Right ventricle myocardium superior (tissue), 1 donor: ENCODE measurements at places on chromosomes 7 and 10.

DNA sequence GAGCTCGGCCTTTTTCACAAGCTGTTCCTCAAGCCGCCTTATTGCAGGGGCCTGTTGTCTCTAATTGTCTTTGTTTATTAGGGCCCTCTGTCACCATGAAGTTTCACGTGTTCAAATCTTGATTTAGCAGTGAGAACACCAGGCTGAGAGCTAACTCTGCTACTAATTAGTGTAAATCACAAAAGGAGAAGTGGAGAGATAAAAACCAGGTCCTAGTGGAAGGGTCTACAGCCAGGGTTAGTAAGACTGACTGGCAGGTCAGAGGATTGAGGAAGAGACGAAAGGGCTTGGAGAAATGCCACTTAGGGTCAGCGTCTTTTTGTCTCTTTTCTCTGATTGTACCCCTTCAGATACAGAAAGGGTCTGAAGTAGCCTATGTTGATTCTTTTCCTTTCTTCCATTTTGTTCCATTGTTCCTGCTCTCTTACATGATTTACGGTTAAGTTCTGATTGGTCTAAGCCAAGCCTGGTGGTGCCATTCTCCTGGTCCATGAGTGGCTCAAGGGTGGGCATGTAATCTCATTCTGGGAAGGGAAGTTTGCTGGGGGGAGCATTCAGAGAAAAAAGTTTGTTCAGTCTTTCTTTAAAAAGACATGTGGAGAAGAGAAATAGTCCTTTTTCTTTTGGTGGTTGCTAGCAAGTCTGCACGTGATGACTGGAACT is 21.3 kb downstream of the SSMEM1 start:
- DNase-seq = no peak

GRCh38 chr7:136278057-136278456 is 300.9 kb upstream of the MTPN start:
- no peak for DNase-seq

GRCh38 chr7:92115821-92116220 is 18.5 kb downstream of the CYP51A1 start:
- DNase-seq = no peak

DNA sequence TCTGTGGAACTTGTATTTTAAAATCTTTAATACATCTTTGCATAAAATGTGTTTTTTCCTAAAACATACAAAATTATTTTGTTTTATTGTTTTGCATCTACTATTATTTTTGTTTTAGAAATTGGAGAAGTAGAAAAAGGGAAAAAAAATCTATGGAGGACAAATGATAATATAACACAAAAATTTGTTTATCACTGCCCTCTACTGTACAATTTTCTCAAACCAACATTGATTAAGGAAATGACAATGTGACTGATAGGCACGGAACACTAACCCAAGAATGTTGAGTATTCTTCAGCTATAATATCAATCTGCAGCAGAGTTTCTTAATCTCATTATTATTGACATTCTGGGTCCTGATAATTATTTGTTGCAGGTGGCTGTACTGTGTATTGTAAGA is 9.5 kb upstream of the ING3 start:
- no peak for DNase-seq

DNA sequence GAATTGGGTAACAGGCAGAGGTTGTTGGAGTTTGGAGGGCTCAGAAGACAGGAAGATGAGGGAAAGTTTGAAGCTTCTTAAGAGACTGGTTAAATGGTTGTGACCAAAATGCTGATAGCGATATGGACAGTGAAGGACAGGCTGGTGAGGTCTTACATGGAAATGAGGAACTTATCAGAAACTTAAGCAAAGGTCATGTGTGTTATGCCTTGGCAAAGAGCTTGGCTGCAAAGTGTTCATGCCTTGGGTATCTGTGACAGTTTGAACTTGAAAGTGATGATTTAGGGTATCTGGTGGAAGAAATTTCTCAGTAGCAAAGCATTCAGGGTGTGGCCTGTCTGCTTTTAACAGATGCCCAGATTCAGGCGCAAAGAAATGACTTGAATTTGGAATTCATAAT is 64.5 kb upstream of the EEPD1 start:
- DNase-seq = no peak

GRCh38 chr7:33248671-33249070 is 119.3 kb downstream of the BBS9 start:
- DNase-seq = no peak

GRCh38 chr7:91916051-91916440 is 24.6 kb upstream of the AKAP9 start:
- DNase-seq = no peak

- no peak for DNase-seq
Measured at GRCh38 chr10:125757742-125758141, 17.9 kb downstream of the MMP21 start.

DNA sequence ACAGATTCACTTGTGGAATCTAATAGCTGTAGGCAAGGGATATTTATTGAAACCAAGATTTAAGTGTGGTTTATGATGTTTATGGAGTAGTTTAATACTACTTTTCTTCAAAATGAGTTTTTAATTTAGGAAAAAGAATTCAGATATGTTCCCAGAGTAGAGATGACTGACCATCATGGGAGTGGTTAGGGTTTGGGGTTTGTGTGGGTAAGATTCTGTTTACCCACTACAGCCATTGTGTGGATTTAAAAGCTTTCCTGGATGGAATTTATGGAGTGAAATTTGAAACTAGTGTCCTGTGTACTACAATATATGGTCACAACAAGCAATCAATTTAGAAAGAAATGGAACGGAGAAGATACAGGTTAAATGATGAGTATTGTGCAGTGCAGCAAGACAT is 453.5 kb downstream of the AUTS2 start:
- DNase-seq = no peak

DNA sequence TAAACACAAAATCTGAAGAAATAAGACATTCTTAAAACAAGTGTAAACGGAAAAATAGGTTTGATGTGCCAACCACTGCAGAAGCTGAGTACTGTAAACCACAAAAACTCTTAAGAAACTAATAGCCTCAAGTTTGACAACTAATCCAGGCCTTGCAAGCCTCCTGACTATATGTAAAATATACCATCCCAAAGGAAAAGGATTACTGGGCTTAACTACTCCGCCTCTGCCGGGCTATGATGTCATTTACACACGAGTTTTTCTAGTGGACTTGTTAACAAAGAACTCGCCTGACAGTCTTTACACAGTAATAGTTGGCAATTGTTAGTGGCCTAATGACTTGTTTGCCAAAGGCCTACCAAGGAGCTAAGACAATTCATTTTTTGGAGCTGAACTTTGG is 2.1 kb downstream of the KIF5B start:
- no peak for DNase-seq

DNA sequence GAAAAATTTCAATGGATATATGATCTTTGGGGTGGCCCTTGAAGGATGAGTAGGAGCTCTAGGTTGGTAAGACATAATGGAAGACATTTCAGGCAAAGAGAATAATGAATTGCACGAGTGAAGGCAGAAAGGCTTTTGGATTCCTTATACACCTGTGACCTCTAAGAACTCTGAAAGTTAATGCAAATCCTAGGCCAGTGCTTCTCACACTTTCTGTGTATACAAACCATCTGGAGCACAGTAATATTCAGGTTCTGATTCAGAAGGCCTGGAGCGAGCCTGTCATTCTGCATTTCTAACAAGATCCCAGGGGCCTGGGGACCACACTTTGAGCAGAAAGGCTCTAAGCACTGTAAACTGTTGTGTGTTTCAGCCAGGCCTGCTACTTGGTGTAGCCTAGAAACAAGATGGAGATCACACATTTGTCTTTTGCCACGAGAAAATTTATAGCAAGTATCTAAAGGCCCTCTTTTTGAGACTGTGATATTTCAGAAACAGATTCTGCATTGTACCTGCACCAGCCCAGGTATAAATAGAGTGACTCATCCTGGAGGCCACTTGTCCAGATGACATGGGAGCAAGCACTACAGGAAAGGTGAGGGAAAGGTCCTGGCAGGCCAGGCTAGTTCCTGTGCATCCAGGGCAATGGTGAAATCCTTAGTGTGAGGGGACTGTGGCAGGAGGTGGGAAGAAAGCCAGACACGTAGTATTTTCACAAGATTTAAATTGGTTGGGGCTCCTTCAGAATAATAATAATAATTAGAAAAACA is 24.4 kb downstream of the MRPS33 start:
- DNase-seq = no peak

GRCh38 chr7:43876976-43877745 is 7.8 kb upstream of the MRPS24 start:
- DNase-seq = no peak

- no peak for DNase-seq
Measured at GRCh38 chr7:69367780-69368179, 230.5 kb upstream of the AUTS2 start.

DNA sequence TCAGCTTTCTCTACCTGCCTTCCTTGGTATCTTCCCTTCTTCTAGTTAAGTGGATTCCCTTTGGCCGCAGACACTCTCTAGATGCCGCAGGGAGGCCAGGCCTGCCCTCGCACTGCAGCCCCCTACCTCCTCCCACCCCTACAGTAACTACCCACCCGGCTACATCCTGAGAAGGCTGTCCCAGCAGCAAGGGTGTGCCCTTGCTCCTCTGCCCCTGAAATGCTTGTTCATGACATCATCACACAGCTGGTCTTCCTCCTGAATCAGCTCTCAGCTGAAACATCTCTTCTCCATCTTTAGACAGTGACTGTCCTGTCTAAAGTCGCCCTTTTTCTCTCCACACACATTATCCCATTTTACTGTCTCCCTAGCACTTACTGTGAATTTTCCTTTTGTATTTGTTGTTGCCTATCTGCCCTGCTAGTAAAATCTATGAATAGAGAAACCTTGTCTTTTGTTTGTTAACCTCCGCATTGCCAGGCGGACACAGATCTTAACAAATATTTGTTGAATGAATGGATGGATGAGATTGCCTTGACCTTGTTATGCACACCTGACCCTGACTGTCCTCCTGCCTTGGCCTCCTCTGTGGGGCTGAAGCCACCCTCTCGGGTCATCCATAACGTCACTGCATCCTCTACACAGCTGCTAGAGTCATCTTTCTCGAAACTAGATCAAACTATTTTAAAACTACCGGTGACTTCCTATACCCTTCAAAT is 108.9 kb upstream of the GATA3 start:
- no peak for DNase-seq

DNA sequence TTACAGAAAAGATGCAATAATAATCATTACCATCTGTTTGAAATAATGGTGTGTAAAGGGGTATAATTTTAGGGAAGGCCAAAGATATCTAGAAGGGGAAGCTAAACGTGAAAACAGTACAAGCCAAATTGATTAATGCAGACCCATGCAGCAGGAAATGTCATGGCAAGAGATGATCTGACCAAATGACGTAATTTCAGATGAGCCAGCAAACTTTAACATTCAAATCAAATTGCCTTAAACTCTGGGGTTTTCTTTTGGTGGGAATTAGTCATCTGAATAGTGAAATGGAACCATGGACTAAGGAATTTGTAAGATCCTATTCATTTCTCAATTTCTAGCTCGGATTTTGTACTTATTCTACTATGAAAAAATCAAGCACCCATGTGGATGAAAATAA is 21.4 kb upstream of the SCIN start:
- no peak for DNase-seq

DNA sequence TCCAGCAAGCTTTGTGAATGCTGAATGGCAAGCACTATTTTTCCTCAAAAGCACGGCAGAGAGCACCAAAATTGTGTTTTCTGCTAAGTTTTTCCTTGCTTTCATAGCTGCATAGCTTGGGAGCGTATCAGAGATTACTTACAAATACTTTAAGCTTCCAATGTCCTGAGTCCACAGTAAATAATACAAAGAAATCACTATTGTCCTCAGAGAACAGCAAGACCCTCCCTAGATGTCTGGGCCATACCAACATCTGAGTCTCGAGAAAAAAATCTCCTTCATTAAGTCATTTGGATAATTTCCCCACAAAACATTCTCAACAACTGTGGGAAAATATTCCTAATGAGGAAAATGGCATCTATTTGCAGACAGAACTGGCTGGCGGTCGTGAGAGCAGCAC is 41.7 kb downstream of the SGMS1 start:
- DNase-seq = no peak

DNA sequence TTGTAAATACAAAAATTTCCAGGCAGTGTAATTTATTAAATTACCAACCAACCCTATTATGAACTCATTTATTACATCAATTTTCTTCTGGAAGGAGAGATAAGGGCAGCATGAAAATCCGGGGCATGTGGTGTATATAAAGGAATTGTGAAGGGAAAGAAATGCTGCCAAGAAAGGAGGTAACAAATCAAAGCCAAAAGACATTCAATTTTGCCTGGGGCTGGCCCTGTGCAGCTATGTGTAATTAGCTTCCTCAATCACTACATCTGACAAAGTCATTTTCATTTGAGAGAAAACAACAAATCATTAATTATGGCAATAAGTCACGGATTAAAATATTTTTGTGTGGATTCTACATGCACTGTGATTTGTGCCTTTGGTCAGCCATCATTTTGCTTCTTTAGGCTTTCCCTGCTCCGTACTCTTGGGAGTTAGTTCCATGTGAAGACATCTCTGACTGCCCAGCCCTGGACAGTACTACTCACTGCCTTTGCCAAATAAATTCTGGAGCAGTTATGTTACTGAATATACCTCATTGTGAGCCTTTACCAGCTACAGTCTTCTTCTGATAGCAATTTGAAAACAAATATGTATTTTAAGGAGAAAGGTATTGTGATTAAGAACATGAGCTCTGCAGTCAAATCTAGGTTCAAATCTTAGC is 191.7 kb downstream of the RELN start:
- no peak for DNase-seq

GRCh38 chr7:34939175-34939574 is 98.1 kb downstream of the DPY19L1 start:
- DNase-seq = no peak

DNA sequence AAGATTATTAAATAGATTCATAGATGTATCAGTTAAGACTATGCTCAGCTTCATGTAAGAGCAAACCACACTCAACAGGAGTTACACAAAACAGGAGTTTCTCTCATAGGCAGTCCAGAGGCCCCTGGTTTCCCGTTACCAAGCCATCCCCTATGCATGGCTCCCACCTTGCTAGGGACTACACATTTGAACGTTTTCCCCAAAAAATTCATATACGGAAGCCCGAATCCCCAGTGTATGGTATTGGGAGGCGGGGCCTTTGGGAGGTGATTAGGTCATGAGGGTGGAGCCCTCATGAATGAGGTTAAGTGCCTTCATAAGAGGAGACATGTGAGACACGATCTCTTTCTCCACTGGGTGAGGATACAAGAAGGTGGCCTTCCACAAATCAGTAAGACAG is 29.1 kb downstream of the RSU1 start:
- DNase-seq = no peak

DNA sequence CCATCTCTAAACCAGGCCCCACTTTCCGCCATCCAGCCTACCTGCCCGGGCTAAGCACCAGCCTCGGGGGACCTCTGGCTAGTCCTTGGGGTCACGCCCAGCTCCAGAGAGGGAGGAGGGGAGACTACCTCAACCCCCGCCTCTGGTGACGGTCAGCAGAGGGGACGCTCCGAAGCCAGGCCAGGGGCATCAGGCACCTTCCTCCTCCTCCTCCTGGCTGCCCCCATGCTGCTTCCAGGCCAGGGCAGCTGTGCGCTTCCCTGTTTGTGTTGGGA is 4.0 kb upstream of the SMARCD3 start:
- no peak for DNase-seq
